NCI-H1417 treated with DMSO at 0.1 percent for 48 hours (cell line): ENCODE measurements at places on chromosomes 1 and 21.

DNA sequence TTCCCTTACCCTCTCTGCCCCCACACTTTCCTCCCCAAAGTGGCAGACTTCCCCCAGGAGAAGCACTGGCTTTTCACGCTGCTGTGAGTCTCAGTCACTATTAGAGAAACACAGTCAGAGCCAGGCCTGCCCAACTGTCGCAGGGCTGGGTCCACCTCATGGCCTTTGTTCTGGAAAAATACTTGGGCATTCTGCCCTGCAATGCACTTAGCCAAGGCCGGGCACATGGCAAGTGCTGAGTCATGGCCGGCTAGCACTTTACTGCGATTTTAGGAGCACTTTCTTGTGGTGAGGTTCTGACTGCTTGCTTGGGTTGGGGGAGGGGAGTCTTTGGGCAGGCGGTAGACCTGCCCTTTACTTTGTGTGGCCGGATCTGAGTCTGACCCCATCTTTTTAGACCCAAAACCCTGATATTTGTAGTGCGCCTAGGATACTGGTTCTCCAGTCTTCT lies 7.7 kb downstream of the EPHX1 start:
- no peak for DNase-seq

- no peak for DNase-seq
Observed at GRCh38 chr1:33718186-33718585, 145.7 kb upstream of the HMGB4 start.

- DNase-seq: no peak
Observed at GRCh38 chr1:200373811-200374231, 36.0 kb downstream of the ZNF281 start.

- no peak for DNase-seq
Observed at GRCh38 chr1:242225767-242226573, 227.1 kb upstream of the MAP1LC3C start.

DNA sequence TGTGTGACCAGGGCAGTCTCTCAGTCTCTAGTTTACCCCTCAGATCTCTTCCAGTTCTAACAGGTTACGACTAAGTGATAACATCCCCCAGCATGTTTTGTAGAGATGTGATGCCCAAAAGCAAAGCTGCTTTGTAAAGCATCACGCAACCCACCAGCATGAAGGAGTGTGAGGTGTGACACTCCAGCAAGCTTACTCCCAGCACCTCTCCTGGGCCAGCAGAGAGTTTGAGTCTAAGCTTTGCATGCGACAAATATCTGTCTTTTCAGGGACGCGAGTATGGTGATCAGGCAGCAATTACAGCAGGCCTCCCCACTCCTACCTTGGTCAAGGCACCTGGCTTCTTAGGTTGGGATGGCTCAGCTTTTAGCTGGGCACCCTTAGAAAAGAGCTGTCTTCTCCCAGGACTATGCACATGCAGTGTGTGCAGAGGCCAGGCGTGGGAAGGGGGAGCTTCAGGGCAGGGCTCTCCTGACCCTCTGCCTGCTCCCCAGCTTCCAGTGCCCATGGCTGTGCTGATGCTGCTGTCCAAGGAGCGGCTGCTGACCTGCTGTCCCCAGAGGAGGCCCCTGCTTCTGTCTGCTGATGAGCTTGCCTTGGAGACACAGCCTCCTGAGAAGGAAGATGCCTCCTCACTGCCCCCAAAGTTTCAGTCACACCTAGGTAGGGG lies 48.2 kb downstream of the ELK4 start:
- DNase-seq: no peak
